ENCODE measurements at places on chromosomes 11 and 22.
A peak's percentile ranks its signal among the peaks of the same experiment; 100 is the strongest.

GRCh38 chr11:19703211-19703610, 9.4 kb upstream of the NAV2 start:
- no peak for DNase-seq

- DNase-seq, result peak; percentile 21
These were observed 192.6 kb downstream of the CASP12 start for GRCh38 chr11:104705490-104706190.

DNA sequence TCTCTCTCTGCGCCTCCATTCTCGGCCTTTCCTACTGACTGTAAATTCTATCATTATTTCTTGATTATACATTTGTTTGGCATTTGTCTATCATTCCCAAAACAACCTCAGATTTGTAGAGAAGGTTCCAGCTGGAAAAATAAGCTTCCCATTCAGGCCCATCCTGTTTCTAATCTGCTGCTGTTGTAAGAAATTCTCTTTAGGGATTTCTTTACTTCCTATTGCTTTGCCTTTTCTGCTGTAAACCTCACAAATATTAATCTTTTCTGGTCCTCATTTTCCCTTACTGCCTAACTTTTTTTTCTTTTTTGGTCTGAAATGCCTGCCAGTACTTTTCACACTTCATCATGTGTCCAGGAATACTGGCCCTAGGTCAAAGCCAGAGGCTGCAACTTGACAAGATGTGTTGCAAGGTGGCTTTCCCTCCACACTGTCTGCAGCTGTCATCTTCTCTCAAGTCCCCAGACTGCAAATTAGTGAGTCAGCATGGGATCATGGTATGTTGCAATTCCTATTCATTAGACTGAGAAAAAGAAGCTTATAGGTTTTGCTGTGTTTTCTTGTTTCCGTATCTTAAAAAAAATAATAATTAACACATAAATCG, 858.7 kb upstream of the CHORDC1 start:
- no peak for DNase-seq

GRCh38 chr11:1049071-1049405, 12.5 kb upstream of the MUC6 start:
- DNase-seq, result no peak

DNA sequence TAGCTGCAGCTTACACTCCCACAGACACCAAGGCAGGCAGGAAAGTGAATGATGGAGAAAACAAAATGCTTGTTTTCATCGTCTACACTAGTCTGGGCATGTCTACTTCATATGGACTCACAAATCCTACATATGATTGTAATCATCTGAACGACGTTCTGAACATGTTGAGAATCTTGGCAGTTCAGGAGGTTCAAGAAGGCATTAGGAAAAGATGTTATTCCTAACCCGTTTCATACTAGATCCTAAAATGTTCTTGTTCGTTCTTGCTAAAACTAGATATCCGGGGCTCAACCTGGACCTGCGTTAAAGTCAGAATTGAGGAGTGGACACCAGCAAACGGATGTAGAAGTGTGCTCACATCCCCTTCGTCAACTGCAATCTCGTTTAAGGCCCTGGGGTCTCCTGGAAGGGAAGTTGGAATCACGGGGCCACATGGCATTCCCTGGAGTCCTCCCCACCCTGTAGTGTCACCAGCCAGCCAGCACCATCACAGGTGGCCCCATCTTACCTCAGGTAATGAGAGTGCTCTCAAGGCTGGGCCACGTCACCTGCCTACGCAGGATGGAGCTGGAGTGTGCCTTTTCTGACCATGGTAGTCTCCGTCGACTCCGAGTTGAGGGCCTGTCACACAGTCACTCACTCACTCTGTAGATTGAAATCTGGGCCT, 37.3 kb downstream of the C11orf58 start:
- DNase-seq, result no peak

DNA sequence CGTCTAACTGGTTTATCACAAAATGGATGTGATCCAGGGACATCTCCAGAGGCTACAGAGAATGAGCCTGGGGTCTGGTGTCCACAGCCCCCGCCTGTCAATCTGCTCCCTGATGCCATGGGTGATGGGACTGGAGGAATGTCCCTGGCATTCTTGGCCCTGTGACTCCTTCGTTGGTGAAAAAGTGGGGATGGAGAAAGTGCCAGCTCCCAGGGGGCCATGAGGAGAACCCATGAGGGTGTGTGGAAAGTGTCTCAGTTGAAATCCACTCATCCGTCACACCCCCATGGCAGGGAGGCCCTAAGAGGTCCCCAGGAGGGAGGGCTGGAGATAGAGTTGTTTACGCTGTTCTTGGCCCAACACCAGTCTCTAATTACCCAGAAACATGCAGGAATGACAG, 322.0 kb downstream of the CTTN start:
- no peak for DNase-seq

DNA sequence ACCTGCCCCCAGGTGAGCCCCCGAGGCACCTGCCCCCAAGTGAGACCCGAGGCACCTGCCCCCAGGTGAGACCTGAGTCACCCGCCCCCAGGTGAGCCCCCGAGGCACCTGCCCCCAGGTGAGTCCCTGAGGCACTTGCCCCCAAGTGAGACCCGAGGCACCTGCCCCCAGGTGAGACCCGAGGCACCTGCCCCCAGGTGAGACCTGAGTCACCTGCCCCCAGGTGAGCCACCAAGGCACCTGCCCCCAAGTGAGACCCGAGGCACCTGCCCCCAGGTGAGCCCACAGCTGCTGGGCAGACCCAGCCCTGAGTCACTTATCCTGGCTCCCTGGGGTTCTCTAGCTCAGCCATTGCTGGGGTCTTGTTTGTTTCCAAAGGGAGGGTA, 36.2 kb downstream of the MUC5B start:
- DNase-seq, result no peak

GRCh38 chr22:25027959-25028840, 75.7 kb downstream of the KIAA1671 start:
- no peak for DNase-seq

DNA sequence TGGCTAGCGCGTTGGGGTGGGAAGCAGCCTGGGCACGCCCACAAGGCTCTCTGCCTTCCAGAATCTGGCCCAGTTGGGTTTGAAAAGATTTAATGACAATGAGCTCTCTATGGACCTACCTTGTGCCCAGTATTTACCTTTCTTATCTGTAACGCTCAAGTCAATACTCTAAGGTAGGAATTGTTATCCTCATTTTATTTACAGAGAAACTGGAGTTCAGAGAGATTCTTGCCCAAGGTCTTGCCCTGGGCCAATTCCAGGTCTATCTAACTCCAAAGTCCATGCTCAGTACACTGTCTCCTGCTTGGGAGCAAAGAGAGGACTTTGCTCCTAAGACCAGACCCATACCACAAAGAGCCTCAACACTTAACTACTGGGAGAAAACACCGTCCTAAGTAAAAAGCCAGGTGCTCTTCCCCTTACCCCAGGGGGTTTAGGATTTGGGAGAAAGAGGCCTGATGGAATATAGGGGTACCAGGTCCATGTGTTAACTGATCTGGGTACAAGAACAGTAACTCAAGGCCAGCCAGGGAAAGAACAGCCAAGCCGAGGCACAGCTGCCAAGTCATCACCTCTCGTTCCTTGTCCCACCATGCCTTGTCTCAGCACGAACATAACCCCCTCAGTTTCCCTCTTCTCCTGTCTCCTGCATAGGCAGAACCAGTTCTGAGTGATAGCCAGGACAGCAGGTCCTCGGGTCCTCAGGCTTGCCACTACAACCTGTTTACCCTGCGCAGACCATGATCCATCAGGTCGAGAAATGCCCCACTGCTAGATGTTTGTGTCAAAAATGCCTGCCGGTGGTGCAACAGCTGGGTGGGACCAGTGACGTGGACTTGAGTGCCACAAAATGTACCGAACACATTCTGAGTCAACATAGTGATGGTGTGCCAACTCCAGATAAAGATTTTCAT, 14.6 kb downstream of the APOA4 start:
- no peak for DNase-seq

DNA sequence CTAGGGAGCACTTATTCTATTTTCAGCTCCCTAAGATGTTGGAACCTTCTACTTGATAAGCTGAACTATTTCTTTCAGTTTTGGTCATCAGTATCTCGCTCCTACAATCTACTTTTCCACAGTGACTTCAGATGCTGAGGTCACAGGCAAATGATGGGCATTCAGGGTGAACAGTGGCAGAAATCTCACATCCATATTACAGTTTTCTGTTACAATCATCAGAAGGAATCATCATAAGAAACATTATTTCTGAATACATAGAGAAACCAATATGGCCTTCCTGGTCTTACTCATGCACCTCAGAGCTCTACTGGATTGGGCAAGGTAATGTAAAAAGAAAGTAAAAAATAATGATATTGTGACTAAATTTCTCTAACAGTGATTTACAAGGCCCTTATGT, 39.4 kb upstream of the DDI1 start:
- no peak for DNase-seq
